ENCODE measurements at places on chromosomes 1 and 21.

DNA sequence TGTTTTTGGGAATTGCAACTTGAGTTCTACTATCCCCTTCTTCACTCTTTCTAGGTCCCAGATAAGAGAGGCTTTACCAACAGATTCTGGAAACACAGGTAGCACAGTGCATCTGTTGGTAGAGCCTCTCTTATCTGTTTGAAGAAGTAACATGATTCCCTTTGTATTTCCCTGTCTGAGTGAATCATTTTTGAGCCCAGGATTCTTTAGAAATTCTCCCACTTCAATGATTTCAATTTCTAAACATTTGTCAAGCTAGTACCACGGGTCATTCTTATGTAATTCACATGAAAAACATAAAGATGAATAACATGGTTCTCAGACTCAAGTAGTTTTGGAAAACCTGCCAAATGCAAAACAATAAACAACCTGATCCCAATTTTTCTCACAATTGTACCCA, 72.0 kb upstream of the DUSP10 start:
- no peak for DNase-seq

DNA sequence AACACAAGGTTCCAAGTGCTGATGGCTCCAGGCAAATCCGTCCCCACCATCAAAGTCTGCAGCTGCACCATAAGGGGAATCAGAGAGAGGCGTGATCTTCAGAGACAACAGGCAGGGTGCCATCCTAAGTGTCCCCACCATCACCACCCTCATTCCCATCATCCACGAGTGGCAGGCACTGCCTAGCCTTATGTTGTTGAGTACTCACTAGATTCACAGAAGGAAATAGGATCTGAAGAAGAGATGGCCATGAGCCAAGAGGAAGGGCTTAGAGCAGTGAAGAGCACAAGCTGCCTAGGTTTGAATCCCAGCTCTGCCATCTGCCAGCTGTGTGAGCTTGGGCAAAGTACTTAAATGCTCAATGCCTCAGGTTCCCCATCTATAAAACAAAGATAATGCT, 207.3 kb upstream of the CSF3R start:
- no peak for DNase-seq

DNA sequence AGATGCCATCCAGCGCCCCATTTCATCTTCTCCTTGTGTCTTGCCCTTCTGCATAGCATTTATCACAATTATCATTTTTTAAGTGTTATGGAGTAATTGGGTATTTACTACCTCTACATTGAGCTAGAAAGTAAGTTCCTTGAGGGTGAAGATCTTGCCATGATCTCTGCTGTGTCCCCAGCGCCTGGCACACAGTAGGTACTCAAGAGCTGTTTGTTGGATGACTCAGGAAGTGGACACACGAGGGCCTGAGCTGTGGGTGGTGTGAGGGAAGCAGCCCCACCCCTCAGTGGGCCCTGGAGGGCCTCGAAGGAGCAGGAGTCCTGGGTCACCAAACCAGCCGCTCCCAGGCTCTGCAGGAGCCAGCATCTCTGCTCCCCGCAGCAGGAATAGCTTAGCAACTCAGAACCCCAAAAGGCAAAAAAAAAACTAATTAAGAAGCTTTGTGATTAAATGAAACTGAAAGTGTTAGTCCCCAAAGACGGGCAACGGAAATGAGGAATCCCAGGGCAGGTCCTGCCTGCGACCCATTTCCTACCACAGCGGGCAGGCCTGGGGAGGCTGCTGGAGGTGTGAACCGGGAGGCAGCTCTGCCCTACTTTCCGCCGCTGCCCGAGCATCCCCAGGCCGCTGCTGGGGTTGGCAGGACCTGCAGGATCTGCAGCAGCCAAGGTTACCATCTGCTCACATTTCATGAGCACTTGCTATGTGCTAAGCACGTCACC, 87.7 kb downstream of the LACTBL1 start:
- no peak for DNase-seq

DNA sequence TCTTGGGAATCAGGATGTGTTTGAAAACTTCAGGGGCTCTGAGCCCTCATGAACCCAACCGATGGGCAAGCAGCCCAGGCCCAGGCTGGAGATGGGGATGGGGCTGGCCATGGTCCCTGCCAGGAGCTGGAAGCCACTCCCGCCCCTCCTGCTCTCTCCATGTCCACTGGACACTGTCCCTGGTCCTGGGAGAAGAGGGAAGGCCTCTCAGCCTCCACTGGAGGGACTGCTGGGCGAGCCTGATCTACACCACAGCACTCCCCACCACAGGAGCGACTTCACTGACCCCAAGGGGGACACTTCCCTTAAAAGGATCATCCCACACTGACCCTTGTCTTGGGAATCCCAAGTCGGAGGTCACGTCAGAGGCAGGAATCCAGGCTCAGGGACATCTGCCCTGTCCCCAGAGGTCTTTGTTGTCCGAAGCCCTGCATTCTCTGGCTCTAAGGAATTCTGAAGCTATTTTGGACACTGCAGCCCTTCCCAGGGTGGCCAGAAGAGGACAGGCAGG, 16.9 kb upstream of the COL18A1 start:
- DNase-seq, result no peak

DNA sequence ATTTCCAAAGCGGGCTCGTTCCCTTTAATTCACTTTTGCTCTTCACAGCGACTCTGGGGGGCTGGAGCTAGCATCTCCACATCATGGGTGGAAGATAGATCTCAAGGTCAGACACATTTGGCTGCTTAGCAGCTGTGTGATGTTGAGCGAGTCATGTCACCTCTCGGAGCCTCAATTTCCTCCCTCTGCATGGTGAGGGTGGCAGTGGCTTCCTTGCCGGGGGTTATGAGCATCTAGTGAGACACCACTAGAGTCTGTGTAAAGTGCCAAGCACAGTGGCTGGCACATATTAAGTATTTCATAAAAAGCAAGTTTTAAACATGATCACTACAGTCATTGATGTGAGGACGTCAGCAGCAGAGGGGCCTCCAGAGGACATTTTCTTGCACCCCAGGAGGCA, 16.9 kb upstream of the ECE1 start:
- no peak for DNase-seq

- DNase-seq, result no peak
Observed at GRCh38 chr21:44681861-44682579, at the start of gene KRTAP12-1. Gene KRTAP12-1 (minus strand): TSS chr21:44682163. CDS start chr21:44682123, 40 bp downstream.

DNA sequence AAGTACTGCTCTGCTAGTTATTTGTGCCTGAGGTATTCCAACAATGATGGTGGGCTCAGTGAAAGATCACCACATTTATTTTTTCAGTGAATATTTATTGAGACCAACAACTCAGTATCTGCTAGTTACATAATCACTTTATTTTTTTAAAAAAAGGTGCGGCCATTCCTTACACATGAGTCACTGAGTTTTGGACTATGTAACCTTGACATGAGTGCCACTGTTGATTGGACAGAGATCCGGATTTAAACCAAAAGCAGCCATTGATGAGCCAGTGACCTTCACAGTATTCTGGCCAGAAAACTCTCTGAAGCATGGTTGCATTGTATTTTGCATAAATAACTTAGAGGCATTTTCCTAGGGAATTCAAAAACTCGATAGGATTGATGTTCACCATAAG, 79.5 kb downstream of the NUF2 start:
- DNase-seq, result no peak

DNA sequence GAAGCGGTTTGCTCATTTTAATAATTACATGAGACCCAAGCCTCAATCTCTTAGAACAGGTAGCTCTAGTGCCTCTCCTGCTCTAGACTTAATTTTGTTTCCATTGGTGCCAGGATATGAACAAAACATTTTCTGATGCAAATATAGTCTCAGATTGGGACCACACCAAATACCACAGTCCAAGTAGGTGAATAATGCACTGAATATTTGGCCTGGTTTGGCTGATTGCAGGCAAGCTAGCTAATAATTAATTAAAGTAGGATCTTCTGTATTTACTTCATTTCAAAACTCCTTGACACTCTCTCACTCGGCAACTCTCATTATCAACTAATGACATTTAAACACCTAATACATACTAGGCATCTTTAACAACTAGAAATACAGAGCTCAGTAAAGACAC, 219.6 kb downstream of the LTN1 start:
- no peak for DNase-seq

DNA sequence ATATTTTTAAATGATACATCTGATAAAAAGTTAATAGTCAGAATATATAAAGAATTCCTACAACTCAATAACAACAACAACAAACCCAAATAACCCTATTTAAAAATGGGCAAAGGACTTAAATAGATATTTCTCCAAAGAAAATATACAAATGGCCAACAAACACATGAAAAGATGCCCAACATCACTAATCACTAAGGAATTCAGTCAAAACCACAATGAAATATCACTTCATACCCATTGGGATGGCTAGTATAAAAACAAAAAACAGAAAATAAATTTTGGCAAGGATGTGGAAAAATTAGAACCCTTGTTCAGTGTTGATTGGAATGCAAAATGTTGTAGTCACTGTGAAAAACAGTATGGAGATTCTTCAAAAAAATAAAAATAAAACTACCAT, 184.8 kb upstream of the RAB4A start:
- DNase-seq, result no peak

DNA sequence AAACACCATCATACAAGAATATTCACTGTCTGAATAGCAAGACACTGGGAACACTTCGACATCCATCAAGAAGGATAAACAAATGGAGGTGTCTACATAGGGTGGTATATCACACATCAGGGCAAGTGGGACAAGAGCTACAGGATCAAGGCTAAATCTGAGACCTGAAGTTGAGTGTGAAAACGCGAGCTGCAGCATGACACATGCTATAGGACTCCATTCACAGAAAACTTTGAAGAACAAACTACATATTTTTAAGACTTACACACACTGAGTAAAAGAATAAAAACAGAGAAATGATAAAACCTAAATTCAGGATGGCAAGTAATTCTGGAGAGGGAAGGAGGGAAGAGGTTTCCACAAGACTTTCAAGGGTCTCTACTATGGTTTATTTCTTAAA, 2.1 kb downstream of the TTC39A start:
- DNase-seq, result no peak

GRCh38 chr1:105138458-105138893, 1388.8 kb downstream of the AMY1C start:
- no peak for DNase-seq

GRCh38 chr1:114820392-114820791, 34.3 kb upstream of the SYCP1 start:
- no peak for DNase-seq

DNA sequence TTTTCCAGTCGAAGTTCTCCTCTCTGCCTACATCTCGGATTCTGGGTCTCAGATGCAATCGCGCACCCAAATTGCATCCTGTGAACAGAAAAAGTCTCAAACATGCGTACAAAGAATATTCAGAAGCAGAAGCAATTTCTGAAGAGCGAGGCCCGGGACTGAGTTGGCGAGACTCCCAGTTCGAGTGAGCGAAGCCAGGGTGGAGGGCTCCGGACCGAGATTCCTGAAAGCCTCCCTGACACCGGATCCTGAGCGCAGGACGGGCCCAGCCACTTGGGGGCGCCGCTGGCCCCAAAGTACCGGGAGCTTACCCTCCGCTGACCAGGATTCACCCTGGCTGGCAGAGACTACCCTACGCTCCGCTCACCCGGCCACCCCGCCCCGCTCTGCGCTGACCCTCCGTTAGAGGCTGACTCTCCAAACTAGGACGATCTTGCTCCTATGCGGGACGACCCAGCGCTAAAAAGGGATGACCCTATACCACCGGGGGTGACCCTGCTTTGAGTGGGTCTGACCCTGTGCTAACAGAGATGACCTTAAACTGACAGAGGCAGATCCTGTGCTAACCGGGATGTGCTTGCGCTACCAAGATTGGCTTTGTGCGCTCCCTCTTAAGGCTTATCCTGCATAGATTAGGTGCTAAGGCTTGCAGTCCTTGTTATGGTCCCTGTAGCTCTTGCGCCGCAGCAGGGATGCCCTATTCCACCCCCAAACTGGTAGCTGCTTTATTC, 12.1 kb downstream of the FOXD2 start:
- no peak for DNase-seq

- no peak for DNase-seq
Observed at GRCh38 chr1:59041646-59042277, 255.1 kb upstream of the FGGY start.

DNA sequence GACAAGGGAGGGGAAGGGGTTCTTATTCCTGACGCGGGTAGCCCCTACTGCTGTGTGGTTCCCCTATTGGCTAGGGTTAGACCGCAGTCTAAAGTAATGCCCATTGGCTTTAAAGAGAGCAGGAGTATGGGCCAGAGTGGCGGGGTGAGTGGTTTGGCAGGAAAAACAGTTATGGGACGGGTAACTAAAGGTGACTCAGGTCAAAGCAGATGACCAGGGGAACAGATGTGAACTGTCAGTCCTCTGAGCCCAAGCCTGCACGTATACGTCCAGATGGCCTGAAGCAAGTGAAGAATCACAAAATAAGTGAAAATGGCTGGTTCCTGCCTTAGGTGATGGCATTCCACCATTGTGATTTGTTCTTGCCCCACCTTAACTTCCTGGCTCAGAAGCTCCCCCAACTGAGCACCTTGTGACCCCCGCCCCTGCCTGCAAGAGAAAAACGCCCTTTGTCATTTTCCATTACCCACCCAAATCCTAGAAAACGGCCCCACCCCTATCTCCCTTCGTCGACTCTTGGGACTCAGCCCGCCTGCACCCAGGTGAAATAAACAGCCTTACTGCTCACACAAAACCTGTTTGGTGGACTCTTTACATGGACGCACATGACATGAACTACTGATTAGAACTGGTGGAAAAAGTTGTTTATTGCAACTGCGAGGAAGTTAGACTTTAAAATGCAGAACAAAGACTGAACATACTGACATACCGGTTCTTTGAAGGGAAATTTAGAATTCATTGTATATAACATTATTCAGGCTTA, 758 bp upstream of the ATAD3B start:
- DNase-seq, result no peak

- DNase-seq, result no peak
Observed at GRCh38 chr1:164813776-164814175, 254.8 kb downstream of the PBX1 start.

GRCh38 chr1:169461390-169462000, 24.2 kb downstream of the SLC19A2 start:
- no peak for DNase-seq

- DNase-seq, result peak; percentile 68
Observed at GRCh38 chr1:202998836-202999750, 8.1 kb upstream of the TMEM183A start.

DNA sequence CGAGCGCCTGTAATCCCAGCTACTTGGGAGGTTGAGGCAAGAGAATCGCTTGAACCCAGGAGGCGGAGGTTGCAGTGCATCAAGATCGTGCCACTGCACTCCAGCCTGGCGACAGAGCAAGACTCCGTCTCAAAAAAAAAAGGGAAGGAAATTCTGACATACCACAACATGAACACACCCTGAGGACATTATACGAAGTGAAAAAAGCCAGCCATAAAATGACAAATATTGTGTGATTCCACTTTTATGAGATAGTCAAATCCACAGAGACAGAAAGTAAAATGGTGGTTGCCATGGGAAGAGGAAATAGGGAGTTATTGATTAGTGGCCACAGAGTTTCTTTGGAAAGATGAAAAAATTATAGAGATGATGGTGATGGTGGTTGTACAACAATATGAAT, 41.7 kb downstream of the EVI5 start:
- no peak for DNase-seq

DNA sequence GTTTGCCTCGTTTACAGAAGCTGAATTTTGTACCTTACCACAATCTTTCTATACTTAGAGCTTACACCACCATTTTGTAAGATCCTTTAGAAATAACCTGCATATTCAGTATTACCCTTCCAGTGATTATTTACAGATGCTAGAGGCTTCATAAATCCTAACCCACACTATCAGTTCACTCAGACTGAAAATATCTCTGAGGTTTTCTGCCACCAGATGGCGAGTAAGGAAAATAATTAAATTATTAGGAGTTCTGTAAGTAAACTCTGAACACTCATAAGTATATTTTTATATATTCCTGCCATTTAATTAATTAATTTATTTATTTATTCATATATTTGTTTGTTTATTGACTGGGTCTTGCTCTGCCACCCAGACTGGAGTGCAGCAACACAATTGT, 1635.2 kb downstream of the PLA2G4A start:
- DNase-seq, result no peak

Data from effector CD4-positive, alpha-beta T cell (primary cell).